Caudate nucleus (tissue), 63 donors: ENCODE measurements at places on chromosomes 16 and 17.

DNA sequence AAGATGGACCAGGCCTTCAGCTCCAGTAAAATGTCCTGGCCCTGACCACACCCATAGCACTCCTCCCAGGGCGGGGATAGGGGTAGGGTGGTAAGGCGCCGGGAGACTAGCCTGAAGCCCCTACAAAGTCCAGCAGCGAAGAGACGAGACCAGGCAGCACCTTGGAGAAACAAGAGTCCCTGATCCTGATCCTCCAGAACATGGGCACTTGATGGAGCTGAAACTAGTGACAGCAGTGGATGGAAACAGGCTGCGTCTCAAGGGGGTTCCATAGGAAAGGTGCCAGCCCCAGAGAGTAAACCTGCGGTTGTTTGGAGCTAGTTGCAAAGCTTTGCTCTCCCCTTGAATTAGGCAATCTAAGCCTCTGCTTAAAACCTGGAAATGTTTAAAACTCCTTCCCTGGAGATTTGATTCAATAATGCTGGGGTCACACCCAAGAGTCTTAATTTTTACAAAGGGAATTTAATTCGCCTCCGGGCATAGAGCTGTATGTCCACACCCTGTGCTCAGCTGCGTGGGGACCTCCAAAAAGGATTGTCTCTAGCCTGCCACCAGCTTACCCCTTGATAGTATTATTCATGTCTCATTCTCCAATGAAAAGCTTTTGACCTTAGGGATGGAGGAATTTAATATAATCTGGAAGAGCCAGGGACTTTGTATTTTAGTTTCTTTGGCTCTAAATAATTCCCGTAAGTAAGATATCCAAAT, 258.6 kb downstream of the PMP22 start:
- DNase-seq = no peak

DNA sequence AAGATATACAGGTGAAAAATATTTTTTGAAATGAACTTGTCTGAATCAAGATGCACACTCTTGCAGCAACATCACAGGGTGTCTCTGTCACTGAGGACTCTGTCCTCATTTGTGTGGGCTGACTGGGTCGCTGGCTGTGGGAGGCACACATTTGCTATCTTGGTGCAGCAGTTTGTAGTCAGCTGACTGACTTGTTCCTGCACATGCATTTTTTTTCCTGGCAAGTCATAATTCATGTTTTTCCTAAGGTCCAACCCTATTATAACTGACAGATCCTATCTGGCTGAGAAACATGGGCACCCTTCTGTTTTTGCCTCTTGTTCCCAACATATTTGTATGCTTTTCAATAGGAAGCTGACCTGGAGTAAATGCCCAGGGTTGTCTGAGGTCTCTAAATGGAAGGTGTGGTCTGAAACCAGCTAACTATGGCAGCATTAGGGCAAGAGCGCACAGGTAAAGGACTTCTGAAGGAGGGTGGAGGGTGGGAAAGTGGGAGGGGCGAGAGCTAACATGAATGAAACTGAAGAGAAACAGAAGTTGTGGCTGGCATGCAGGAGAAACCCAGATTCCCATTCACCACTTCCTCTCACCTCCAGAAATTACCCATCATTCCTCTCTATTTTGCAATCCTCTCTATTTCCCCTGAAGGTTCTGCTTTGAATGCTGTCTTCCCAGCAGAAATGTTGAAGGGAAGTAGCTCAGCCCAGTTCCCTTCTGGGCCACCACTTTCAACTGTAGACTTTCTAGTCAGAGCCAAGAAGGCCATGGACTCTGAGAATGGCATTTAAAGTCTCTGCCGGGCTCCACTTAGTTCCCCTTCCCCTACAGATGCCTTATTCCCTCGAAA, 166.1 kb downstream of the PRKCA start:
- DNase-seq = no peak

DNA sequence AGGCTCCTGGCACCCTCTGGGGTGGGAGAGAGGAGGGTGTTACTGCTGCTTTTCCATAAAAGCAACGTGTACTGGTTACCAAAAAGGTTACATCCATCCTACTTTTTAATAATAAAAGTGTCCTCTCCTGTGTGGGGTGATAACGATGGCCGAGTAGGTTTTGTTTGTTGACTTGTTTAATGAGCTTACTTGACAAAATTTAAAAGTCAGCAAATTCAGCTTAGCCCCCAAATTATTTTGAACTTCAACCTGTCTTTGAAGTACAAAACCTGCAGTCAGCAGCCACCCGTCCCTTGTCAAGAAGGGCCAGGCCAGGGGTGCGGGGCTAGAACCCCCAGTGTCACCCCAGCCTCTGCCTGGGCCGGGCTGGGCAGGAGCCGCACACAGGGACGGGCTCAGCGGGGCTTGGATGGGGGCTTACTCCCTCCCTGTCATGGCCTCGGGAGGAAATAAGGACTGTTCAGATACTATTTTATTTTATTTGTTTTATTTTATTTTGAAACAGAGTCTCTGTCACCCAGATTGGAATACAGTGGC, 103.9 kb upstream of the CHMP6 start:
- no peak for DNase-seq

DNA sequence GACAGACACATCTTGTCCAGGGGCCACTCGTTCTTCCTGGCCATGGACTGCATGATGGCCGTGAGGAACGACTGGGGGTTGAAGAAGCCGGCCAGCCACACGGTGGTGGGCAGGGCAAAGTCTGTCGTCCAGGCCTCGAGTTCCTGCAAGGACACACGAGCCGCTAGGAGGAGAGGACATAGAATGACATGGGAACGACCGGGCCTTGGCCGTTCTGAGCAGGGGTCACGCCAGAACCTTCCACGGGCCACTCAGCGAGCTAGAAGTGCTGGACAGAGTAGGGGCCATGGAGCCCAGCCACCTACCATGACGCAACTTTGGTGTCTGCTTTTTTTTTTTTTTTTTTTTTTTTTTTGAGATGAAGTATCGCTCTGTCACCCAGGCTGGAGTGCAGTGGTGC, 47.0 kb downstream of the PGS1 start:
- no peak for DNase-seq

DNA sequence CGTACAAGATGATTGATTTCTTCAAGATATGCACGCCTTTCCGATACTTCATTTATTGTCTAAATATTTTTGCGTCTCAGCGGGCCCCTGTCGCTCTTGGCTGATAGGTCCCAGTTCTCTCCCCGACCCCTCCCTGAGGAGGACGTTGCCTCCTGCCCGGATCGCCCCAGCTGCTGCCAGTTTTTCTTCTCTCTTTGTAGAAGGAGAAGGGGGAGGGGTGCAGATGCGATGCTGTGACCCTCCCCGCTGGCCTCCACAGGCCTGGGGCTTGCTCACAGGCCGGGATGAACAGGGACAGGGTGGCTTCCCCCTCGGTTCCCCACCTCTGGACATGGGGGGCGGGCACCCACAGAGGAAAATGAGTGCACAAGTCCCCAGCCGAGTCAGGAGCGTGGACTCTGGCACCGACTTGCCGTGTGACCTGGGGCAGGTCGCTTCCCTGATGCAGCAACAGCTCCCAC, 53.6 kb upstream of the ZC3H18 start:
- no peak for DNase-seq

DNA sequence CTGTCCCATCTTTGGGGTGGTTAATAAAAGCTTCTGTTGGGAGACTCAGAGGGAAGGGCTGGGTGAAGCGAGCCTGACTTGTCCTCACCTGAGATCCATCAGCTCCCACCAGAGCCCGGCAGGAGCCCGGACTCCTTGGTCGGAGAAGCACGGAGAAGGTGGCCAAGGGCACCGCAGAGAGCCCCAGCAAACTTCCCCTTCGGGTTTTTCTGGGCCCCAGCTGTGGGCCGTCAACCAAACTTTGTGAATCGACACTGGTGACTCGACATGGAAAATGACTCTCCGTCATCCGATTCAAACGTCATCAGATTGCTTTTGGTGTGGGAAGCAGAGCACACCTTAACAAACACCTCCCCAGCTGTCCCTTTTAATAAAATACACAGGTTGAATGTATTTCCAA, 21.4 kb downstream of the ENPP7 start:
- DNase-seq = no peak

GRCh38 chr17:29569245-29569950, 897 bp downstream of the TP53I13 start:
- DNase-seq = no peak

DNA sequence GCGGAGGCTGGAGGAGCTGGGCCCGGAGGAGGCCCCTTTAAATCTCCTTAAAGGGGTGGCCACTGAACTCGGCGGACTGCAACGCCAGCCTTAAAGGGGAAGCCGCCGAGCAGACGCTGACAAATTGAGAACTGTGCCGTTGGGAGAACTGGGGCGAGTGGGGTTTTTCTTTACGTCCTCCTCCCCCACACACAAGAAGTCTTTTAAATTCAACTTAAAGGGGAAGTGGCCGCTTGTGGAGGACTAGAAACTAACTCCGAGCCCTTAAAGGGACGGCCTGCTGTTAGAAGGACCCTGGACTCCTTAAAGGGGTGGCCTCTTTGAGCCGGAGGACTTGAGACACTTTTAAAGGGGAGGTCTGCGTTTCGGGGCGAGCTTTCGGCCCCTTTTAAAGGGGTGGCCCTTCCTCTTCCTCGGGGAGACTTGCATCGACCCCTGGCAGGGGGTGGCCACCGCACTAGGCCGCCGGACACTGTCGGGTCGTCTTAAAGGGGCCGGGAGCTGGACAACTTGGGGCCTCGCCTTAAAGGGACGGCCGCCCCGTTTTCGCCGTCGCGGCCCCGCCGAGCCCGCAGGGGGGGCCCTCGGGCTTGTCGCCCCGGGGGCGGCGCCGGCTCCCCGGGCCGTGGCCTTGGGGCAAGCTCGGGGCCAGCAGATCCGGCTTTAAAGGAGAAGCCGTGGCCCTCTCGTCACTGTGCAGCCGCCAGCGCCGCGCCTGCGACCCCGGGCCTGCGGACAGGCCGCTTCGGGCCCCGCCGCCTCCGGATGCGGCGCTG, 688 bp downstream of the FBRS start:
- no peak for DNase-seq

DNA sequence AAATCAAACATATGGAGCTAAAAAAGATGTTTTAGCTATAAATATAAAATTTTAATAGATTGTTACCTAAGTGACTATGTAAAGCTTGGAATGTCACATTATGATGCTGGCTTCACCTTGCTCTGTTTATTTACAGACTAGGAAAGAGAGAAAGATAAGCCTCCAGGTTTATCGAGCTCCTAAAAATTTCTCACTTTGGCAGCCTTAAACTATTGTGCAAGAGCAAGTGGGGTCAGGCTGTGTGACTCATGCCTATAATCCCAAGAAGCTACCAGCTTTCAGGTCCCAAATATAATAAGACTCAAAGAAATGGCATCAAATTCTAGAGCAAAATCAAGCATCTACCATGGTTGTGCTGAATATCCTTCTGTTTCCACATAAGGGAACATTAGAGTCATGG, 34.3 kb upstream of the PRSS54 start:
- no peak for DNase-seq

GRCh38 chr17:37841232-37841631, 83.0 kb upstream of the TBC1D3K start:
- no peak for DNase-seq

GRCh38 chr17:17811381-17812210, 25.2 kb downstream of the SREBF1 start:
- no peak for DNase-seq

DNA sequence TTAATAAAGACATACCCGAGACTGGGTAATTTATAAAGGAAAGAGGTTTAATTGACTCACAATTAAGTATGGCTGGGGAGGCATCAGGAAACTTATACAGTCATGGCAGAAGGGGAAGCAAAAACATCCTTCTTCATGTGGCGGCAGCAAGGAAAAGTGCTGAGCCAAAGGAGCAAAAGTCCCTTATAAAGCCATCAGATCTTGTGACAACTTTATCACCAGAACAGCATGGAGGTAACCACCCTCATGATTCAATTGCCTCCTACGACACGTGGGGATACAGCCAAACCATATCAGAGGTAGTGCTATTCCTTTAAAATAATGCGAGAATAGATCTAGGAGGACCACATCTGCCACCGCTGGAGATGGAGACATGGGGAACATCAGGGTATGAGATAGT, 9.0 kb downstream of the C16orf54 start:
- no peak for DNase-seq

- DNase-seq = no peak
Measured at GRCh38 chr16:90026135-90026534, 6.9 kb upstream of the DBNDD1 start.

DNA sequence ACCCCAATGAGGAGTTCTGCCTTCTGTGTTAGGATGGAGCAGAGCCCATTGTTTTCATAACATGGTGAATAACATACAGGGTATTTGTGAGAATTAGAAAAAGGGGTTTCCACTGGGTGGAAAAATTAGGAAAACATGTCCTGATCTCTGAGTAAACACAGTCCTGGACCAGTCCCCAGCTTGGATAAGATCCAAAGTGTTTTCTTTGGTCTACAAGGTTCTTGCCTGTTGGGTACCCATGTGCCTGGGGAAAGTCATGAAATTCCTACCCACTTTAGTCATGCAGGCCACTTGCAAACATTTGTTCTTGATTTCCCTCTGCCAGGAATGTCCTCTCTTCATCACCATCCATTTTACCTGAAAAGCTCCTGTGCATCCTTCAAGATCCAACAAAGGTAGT, 164.8 kb upstream of the DYNLRB2 start:
- no peak for DNase-seq

DNA sequence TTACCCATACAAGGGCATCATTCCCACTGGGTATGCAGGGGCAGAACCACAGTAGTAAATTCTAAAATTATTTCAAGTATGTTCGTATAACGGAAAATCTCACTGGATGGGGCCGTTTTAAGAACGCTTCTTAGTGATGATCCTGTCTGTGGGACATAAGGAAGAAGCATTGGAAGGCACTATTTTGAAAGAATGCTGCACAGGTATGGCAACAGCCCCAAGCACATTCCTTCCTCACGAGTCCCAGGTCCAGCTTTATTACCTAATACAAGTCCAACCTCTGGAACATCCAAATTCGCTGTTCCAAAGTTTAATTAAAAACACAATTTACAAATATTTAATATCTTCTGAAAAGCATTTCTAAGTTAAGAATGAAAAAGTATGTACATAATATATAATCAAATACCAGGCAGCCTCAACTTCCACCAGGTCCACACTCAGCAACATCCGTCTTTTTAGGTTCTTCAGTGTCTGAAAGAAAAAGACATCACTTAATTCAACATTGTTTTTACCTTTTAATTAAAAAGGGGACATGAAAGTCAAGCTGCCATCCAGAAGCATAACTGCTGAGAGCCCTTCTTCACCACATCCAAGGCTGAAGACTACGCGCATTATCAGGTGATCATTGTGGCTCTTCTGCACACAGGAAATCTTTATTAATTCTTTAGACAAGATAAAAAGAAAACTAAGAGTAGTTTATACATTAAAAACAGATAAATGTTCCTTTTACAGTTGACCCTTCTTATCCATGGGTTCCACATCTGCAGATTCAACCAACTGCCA, 49.8 kb downstream of the BRD7 start:
- DNase-seq = no peak

GRCh38 chr17:29682987-29683386, 60.3 kb upstream of the CORO6 start:
- no peak for DNase-seq

- no peak for DNase-seq
Measured at GRCh38 chr17:76670020-76670717, 26.6 kb upstream of the ST6GALNAC1 start.

DNA sequence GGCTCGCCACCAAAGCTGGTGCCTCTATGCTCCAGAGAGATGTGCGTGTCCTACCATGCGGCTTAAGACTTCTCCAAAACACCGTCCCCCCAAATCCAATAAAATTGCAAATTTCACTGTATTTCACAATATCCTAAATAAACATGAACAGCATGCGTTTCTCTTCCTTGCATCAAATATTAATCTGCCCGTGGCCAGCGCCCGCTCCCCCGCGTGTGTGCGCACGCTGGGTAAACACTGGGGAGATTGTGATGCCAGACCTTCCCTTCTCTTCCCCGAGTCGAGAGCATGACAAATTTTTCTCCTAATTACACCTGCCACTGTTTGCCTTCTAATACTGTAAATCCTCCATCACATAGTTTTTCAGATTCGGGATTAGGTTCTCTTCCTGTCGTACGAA, 148.1 kb downstream of the MRM1 start:
- DNase-seq = no peak
